ENCODE measurements at places on chromosomes 1 and 21.

- DNase-seq: no peak
Observed at GRCh38 chr1:153619171-153619570, 3.0 kb upstream of the S100A14 start.

GRCh38 chr1:211635597-211636205 lies 39.7 kb downstream of the NEK2 start:
- DNase-seq: no peak

GRCh38 chr1:63701187-63701586 lies 72.6 kb upstream of the ROR1 start:
- no peak for DNase-seq

GRCh38 chr21:29520171-29520570 lies 221.4 kb downstream of the BACH1 start:
- no peak for DNase-seq

GRCh38 chr1:61930116-61930645 lies 187.9 kb downstream of the PATJ start:
- DNase-seq: no peak
